NT2/D1 (cell line): ENCODE measurements at places on chromosomes 7 and 10.

GRCh38 chr10:118633786-118634185, 38.3 kb upstream of the PRLHR start:
- DNase-seq = no peak

DNA sequence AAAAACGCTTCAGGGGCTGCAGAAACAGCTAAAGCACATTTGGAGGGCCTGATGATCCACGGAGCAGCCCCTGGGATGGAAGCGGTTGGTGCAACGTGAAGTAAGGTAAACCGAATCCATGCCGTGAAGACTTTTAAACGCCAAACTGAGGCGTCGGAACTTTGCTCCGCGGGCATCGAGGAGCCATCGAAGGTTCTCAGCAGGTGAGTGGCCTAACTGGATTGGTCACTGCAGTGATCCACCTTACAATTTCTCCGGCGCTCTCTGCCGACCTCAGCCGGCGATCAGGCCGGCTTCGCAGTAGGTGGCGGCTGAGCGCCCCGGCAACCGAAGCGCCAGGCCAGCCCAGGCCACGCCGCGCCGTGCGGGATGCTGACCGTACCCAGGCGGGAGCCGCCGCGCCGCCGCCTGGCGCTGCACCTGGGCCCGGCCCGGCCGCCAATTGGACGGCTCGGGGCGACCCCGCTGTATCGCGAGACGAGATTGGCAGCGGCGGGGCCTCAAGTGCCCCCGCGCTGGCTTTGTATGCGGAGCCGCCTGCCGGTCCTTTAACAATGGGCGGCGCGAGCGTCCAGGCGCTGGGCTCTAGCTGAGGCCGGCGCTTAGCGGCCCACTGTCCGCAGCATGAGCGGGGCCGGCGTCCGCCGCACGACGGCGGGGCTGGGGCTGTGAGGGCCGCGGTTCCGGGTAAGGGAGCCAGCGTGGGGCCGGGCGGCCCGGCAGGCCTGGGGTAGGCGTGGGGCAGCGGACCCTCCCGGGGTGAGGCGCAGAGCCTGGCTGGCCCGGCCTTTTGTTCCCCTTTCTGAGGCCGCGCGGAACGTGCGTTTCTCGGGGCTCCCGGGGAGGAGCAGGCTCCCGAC, at the start of gene CCNJ:
CCNJ (plus strand) TSS at position 551 of the 860 bp plus-strand sequence. CDS start 811 bp downstream, outside the sequence.
- DNase-seq = peak; percentile 70

DNA sequence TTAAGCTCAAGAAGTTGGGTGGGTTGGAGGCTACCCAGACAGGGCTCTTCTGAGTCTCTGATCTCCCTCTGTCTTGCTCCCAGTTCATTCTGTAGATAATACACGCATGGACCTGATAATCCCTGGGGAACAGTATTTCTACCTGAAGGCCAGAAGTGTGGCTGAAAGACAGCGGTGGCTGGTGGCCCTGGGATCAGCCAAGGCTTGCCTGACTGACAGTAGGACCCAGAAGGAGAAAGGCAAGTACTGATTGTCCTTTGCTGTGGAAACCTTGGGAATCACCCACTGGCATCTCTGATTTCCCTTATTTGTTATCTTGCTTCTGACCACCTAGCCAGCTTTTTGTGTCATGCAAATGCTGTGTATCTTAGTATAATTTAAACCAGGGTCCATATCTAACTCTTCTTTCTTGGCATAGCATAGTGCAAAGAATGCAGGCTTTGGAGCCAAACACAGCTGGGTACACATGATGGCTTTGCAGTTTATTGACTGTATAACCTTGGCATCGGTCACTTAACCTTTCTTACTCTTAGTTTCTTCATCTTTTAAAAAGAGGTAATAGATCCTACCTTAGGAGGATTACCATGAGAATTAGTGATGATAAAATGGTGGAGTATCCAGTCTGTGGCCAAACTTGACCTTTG, 18.0 kb downstream of the PLEKHA8 start:
- no peak for DNase-seq

DNA sequence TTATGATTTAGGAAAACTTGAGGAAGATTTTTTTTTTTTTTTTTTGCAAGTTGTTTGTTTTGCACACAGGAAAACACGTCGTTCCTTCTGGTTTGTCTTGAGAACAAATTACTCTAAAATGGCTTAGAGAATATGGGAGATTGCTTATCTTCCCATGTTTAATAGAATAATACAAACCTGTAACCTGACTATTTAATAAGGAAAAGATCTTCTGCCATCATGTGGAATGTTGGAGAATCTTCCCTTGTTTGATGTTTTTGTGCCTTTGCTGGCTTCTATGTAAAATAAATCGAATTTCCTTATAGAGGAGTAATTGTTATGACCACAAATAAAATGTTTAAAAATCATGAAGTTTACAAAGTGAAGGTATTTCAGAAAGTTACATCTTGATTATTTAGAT, 818.8 kb downstream of the GATA3 start:
- DNase-seq = no peak

DNA sequence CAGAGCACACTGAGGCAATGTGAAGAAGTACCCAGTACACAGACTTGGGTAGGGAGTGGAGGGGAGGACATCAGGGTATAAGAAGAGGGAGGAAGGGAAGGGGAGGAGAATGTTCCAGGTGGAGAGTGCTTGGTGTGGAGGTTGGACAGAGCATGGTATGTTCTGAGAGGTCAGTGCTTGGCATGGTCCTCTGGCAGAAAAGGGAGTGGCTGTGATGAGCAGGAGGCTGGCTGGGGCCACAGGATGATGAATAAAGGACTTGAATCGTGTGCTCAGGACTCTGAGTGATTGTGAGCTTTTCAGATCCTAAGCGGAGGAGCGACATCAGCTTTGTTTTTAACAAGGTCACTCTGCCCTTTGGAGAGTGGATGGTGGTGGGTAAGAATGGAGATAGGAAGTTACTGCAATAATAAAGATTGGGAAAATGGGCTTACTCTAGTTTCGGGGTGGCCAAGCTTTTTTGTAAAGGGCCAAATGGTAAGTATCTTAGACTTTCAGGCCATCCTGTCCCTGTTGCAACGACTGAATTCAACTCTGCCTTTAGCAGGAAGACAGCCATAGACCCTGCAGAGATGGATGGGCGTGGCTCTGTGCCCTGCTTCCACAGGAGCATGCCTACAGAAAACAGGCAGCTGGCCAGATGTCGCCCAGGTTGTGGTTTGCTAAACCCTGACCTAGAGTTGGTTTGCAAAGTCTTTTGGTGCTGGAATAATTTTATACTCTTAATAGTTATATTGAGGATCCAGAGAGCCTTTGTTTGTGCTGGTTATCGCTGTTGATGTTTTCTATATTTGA, 8.4 kb downstream of the PPP2R2D start:
- DNase-seq = no peak

- DNase-seq = no peak
These were observed 15.5 kb upstream of the C10orf71 start for GRCh38 chr10:49283491-49283890.

DNA sequence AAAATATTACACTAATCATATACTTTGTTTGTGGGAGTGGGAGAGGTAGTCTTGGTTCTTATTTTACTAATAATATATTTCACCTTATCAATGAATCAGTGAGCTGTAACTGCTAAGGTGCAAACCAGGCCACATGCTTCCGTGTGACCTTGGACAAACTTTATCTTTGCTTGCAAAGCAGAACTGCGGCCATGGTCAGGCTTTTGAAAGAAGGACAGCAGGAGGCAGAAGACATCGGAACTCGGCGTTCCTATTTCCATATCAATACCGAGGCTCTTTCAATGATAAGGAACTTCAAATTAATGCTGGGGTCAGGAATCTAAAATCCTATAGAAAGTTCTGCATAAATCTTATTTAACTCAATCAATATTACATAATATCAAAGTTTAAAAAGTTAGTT, 491.9 kb upstream of the PFKP start:
- peak; percentile 6 for DNase-seq

- no peak for DNase-seq
These were observed 99.2 kb downstream of the CPXM2 start for GRCh38 chr10:123792248-123792978.

GRCh38 chr10:117980216-117980615, 66.5 kb downstream of the RAB11FIP2 start:
- no peak for DNase-seq

DNA sequence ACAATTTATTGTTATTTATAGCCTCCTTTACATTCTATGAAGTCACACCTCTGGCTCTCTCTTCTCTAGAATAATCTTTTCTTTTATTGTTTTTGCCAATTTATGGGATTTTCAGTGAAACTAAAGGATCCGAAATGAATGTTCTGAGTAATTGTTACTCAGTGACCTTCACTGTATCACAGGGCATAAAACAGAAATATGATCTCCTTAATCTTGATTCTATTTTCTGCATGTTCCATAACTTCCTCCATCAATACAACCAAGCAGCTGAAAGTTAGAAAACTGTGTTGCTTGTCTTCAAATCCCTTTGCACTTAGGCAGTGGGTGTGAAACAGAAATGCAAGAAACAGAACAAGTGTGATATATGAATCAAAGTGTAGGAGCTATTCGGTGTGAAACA, 57.4 kb upstream of the FERD3L start:
- no peak for DNase-seq

DNA sequence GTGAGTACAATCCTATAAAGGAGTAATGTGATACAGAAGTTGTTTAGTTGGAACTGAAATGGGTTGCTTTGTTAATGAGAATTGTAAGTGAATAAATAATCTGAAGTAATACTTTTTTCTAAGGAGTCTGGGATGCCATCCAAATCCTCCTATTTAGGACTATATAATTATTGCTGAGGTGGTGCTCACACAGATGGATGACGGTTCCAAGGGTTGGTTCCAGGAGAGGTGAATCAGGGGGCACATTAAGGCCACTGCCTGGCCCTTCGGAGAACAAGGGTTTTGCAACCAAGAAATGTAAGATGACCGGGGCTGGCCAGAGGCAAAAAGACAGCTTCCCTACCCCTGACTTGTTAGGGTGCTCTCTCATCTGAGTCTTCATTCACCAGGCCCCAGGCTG, 352.7 kb downstream of the PHTF2 start:
- no peak for DNase-seq

DNA sequence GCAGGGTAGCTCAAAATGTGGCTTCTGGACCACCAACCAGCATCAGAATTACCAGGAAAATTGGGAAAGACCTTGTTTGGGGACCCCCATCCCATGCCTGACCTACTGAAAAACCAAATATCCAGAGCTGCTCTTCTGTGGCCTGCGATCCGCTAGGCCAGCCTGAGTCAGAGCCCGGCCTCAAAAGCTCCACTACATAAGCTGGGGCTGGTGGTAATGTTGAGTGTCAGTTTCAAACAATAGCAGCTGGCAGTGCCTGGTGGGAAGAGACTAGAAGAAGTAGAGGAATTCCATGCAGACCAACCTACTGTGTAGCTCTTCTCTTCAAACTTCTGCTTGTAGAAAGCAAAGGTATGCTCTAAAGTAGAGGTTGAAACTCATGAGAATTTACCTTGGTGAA, 52.0 kb downstream of the KLRG2 start:
- no peak for DNase-seq

DNA sequence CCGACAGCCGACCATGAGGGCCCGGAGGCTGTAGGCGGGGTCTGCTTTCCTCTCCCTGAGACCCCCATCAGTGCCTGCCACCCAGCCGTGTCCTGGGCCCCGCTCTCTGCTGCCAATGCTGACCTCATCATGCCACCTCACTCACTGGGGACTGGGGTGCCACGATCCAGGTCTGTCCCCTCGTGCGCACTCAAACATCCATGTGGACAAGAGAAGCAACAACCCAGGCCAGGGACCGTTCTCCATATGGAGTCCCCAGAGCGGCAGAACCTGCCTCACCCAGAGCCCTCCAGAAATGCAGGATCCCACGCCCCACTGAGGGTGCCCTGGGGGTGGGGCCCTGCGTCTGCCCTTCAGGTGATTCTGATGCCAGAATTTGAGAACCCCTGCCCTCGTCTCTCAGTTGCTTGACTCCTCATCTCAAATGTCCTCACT, 210.0 kb upstream of the PPP2R2D start:
- no peak for DNase-seq

- no peak for DNase-seq
These were observed 88.8 kb downstream of the CHST15 start for GRCh38 chr10:124004663-124005004.

DNA sequence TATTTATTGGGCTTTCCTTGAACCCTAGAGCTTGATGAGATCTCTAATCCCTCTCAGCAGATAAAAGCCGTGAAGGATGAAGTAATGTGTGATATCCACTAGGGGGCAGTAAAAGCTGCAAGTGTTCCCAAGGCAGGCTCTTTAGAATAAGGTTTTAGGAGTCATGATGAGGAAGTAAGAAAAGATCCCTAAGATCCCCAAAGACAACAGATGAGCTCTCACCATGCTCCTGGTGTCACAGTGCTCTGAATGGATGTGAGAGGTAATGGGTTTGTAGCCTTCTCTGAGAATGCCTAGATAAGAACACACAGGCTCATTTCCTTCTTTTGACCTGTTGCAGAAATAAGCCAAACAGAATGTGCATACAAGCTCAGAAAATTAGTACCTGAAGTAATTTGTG, 70.4 kb upstream of the ITPRID1 start:
- peak; percentile 54 for DNase-seq

- no peak for DNase-seq
These were observed 2.2 kb downstream of the TRIM56 start for GRCh38 chr7:101087334-101088068.

DNA sequence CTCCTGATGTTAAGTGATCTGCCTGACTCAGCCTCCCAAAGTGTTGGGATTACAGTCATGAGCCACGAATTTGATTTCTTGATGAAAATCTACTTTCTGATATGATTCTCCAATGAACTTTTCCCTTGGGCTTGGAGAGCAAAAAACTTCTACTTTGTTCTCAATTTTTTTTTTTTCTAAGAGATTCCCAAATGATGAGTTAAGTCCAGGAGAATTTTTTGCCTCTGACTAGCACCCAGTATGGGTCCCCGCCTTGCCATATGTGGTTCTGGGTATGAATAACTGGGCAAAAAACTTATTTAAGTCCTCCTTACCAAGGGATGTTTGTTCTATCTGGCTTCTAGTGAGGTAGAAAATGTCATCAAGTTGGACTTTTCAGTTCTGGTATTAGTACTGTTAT, 147.9 kb upstream of the LYZL1 start:
- DNase-seq = peak; percentile 40
